Pancreas (tissue), 10 donors: ENCODE measurements at places on chromosomes 7 and 10. TPM values are rescaled to one million over a fixed set of nuclear protein-coding genes. Genes with fewer than 3 reads are reported as not detected.

Gene CALML3
- 0.08 TPM for polyA plus RNA-seq

Gene TEX36
- not detected for polyA plus RNA-seq

Gene EN2
- not detected for polyA plus RNA-seq

DNA sequence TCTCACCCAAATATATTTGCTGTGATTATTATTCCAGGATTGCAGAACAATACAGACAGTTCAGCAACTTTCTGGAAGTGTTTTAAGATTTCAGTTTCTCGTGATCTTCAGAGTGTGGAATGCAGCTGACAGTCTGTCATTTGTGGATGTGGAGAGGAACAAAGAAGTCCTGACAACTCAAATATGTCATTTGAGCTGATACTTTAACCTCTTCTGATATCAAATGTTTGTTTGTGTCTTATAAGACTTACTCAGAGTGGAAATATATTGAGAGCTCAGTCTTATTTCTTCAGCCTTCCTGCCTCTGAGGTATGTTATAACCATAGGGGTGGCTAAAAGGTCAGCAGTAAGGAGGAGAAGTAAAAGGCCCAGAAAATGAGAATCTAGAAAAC lies 96.4 kb downstream of the OSBPL3 start:
- peaks cover 3% of the 10 kb centered on the region for H3K4me1 ChIP-seq
- no peak overlapping the region for H3K4me3 ChIP-seq
- no peaks in the 10 kb centered on the region for H3K36me3 ChIP-seq

DNA sequence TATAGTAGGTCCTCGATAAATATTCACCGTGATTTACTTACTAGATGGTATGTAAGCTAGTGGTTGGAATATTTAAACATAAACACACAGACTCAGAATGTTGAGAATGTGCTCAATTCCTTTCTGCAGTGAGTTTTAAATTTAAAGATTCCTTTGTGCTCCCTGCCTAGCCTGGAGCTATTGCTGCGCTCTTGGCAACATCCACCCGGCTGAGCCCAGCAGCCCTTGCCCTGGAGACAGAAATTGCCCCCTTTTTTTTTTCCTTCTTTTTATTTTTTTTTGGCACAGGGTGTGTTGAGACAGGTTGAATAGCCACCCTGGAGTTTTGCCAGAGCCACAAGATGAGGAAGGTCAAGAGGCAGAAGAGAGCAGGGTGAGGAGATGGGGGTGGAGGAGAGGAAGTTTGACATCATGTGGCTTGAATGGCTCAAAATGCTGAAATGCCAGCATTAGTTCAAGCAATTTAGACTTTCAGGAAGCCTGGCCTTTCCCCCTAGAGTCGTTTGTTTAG lies 180.8 kb downstream of the PRKCQ start:
- DNase-seq = peak; percentile 56
- H3K36me3 ChIP-seq = no peaks in the 10 kb centered on the region
- no peaks in the 10 kb centered on the region for H3K27me3 ChIP-seq
- H3K4me1 ChIP-seq = no peaks in the 10 kb centered on the region
- no peak overlapping the region for H3K4me3 ChIP-seq
- no peak overlapping the region for H3K27ac ChIP-seq

GRCh38 chr10:80515511-80515910 lies 22.2 kb upstream of the SH2D4B start:
- H3K27ac ChIP-seq = no peak overlapping the region
- no peak for DNase-seq
- no peaks in the 10 kb centered on the region for H3K27me3 ChIP-seq
- no peaks in the 10 kb centered on the region for H3K4me1 ChIP-seq
- no peak overlapping the region for H3K4me3 ChIP-seq

DNA sequence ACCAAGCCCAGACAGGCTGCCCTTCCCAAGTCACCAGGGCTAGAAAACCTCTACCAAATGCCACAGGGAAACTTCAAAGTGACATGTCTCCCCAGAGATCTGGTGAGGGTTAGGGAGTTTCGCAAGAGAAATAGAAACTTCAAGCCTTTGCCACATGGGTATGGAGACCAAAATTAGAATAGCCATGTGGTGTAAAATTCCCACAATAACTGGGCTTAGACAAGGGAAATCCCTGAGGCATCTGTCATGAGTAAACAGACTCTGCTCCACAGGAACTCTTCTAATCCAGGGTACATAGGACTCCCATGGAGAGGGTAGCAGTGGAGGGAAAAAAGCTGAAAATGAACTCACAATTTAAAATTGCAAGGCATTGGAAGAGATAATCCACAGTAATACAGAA lies 14.3 kb downstream of the ADAM12 start:
- no peak overlapping the region for H3K27ac ChIP-seq
- H3K27me3 ChIP-seq = no peaks in the 10 kb centered on the region
- no peaks in the 10 kb centered on the region for H3K4me1 ChIP-seq

- no peak for DNase-seq
- no peak overlapping the region for H3K27ac ChIP-seq
- H3K4me3 ChIP-seq = no peak overlapping the region
- H3K36me3 ChIP-seq = no peaks in the 10 kb centered on the region
- no peaks in the 10 kb centered on the region for H3K4me1 ChIP-seq
Observed at GRCh38 chr7:111840528-111840927, 278.2 kb upstream of the IMMP2L start.

DNA sequence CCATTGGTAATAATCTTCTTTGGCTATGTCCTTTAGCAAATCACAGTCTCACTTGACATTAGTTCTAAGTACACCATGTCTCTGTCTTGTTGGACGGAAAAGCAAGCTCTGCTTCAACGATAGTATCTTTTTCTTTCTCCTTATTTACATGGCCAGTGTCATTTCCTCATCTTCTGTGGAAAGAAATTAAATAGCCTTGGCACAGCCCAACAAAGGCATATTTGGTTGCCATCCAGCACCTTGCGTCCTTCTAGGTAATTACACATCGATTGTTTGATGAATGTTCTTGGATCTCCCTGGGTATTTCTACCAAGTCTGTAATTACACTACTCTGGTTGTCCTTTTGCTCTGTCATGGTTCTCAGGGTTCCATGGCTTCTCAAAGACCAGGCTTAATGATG lies 183.1 kb downstream of the CHN2 start:
- H3K4me1 ChIP-seq = peaks cover 25% of the 10 kb centered on the region
- H3K27me3 ChIP-seq = no peaks in the 10 kb centered on the region
- H3K36me3 ChIP-seq = no peaks in the 10 kb centered on the region
- no peak overlapping the region for H3K27ac ChIP-seq
- DNase-seq = no peak

GRCh38 chr10:31036209-31036608 lies 4.5 kb upstream of the ZNF438 start:
- DNase-seq = no peak
- no peaks in the 10 kb centered on the region for H3K27me3 ChIP-seq
- no peaks in the 10 kb centered on the region for H3K36me3 ChIP-seq
- H3K27ac ChIP-seq = no peak overlapping the region
- no peak overlapping the region for H3K4me3 ChIP-seq

- H3K4me1 ChIP-seq = peaks cover 7% of the 10 kb centered on the region
- no peak for DNase-seq
Observed at GRCh38 chr7:99997545-99998137, 17.8 kb upstream of the ZKSCAN1 start.

DNA sequence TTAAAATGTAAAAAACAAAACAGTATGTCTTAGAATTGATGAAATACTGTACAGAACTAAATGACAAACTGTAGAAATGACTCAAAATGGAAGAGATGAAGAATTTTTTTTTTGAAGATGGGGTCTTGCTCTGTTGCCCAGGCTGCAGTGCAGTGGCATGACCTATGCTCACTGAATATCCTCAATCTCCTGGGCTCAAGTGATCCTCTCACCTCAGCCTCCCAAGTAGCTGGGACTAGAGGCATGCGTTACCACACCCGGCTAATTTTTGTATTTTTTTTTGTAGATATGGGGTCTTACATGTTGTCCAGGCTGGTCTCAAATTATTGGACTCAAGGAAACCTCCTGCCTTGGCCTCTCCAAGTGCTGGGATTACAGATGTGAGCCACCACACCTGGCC lies 36.5 kb downstream of the ATAD1 start:
- H3K27ac ChIP-seq = no peak overlapping the region
- no peaks in the 10 kb centered on the region for H3K4me1 ChIP-seq
- no peaks in the 10 kb centered on the region for H3K36me3 ChIP-seq
- no peaks in the 10 kb centered on the region for H3K27me3 ChIP-seq
- no peak overlapping the region for H3K4me3 ChIP-seq
- no peak for DNase-seq

GRCh38 chr7:144452064-144452463 lies 48.6 kb upstream of the NOBOX start:
- no peak for DNase-seq
- H3K4me3 ChIP-seq = no peak overlapping the region
- H3K27me3 ChIP-seq = no peaks in the 10 kb centered on the region
- H3K27ac ChIP-seq = no peak overlapping the region
- H3K4me1 ChIP-seq = no peaks in the 10 kb centered on the region

DNA sequence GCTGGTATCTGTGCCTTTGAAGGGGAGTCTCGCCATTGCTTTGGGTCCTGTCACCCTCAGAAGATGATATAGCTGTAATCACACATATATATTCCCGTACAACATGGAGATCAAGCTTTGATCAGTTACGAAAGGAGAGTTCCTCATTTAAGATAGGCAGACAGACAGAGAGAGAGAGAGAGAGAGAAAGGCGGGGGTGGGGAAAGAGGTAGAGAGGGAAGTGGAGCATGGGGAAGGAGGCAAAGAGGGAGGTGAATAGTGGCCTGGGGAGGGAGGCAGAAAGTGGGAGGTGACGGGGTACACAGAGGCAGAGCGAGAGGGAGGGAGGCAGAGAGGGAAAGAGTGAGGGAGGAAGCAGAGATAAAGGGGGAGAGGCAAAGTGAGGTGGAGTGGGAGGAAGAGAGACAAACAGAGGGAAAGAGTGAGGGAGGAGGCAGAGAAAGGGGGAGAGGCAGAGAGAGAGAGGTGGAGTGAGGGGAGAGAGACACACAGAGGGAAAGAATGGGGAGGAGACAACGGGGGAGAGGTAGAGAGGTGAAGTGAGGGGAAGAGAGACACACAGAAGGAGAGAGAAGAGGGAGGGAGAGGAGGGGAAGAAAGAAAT lies 44.6 kb upstream of the C1QL3 start:
- DNase-seq = no peak
- no peak overlapping the region for H3K4me3 ChIP-seq
- H3K27ac ChIP-seq = no peak overlapping the region

GRCh38 chr10:1747590-1748157 lies 10.3 kb upstream of the ADARB2 start:
- H3K36me3 ChIP-seq = no peaks in the 10 kb centered on the region
- peaks cover 8% of the 10 kb centered on the region for H3K27me3 ChIP-seq
- H3K27ac ChIP-seq = no peak overlapping the region
- no peak for DNase-seq
